ENCODE measurements at places on chromosomes 3 and 15. TPM values are rescaled to one million over a fixed set of nuclear protein-coding genes. Genes with fewer than 3 reads are reported as not detected.
A peak's percentile ranks its signal among the peaks of the same experiment; 100 is the strongest.

The TRIM42 gene
- not detected for polyA plus RNA-seq

The KNL1 gene
- polyA plus RNA-seq: 1.6 TPM

The NME9 gene
- polyA plus RNA-seq: 0.34 TPM

The XYLB gene
- polyA plus RNA-seq: not detected

The CCR2 gene
- polyA plus RNA-seq: 1.2 TPM

The DENND6A gene
- 27.0 TPM for polyA plus RNA-seq

The CCR4 gene
- polyA plus RNA-seq: 0.27 TPM

- DNase-seq: no peak
- H3K27me3 ChIP-seq: no peaks in the 10 kb centered on the region
- no peak overlapping the region for H3K27ac ChIP-seq
- H3K4me1 ChIP-seq: no peaks in the 10 kb centered on the region
Measured at GRCh38 chr15:27702581-27702980, 396.5 kb downstream of the OCA2 start.

DNA sequence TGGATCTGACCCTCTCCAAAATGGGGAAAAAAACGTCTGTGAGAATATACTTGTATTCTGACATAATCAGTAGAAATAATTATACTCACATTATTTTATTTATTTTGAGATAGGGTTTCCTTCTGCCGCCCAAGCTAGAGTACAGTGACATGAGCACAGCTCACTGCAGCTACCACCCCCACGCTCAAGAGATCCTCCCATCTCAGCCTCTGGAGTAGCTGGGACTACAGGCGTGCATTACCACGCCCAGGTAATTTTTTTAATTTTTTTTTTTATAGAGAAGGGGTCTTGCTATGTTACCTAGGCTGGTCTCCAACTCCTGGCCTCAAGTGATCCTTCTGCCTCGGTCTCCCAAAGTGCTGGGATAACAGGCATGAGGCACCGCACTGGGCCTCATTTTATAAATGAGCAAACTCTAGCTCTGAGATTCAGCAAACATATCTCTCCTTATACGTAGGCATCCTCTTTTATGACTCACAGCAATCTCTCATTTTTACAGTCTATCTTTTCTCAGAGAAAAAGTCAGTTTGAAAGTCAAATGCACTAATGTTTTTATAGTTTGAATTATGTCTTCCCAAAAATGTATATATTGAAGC is 989 bp upstream of the VGLL3 start:
- H3K27me3 ChIP-seq: peaks cover 26% of the 10 kb centered on the region
- no peak overlapping the region for H3K27ac ChIP-seq

DNA sequence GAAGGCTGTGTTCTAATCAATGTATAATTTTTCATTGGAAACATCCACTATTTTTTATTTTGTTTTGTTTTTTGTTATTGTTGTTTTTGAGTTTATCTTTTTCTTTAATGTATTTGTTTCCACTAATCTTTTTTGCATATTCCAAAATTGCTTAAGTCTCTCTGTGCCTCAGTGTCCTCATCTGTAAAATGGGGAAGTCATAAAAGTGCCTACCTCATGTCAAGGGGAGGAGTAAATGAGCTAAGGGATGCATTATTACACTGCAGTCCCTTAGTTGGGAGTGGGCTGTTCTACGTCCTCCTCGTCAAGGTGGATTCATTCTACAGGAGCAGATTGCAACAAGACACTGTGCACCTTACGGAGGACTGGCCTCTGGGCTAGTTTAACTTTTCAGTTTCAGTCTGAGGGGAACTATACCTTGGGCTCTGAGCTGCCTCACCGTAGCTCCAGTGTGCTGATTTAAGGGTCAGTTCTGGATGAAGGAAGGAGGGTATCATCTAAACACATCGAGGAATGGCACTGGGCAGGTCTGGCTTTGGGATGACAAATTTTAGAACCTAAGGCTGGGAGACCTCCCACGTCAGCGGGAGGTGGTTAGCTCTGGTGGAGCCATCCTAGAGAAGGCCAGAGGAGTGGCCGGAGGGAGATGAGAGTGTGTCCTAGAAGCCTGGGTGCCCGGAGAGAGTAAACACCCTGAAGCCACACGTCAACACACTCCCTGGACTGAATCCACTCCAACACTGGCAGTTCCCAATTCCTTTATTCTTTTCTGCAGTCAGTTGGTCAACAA is 5.1 kb upstream of the SRP14 start:
- peak overlapping the region; percentile 91 for H3K27ac ChIP-seq
- DNase-seq: no peak
- peaks cover 50% of the 10 kb centered on the region for H3K4me1 ChIP-seq
- H3K27me3 ChIP-seq: no peaks in the 10 kb centered on the region

DNA sequence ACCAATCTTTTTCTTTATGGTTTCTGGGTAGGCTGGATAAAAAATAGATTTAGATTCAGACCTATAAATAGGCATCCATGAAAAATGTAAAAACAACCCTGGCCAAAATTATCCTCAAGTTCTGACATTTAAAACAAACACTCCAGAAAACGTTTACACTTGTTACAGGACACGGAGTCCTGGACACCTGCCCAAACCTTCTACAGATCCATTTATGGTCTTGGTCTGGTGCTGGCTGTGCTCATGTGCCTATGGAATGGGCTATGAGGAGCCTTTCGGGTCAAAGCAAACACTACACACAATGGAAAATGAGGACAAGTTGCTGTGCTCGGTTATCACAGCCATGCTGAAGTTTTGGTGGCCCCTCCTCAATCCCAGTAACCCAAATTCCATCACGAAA is 108.1 kb downstream of the PDZRN3 start:
- no peak for DNase-seq
- H3K4me3 ChIP-seq: no peak overlapping the region

DNA sequence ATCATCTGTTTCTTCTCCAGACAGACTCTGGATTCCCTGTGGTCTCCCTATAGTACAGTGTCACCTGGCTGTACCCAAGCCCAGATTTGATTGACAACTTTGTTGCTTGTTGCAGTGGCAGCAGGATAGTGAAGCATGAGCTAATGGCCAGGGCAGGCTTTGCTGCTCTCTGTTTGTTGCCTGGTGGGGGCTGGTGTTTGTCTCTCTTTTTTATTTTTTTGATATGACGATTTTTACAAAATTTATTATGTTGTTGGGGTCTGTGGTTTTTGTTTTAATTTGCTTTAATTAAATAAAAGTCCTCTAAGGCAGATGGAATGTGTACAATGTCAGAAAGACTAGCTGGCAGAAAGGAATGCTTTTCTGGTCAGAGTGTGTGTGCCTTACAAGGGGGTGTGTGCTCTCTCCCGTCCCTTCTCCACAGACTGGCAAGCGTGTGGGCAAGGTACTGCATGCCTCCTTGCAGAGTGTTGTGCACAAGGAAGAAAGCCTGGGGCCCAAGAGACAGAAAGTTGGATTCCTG is 15.2 kb upstream of the CLEC3B start:
- no peak overlapping the region for H3K4me3 ChIP-seq
- H3K27me3 ChIP-seq: no peaks in the 10 kb centered on the region
- H3K27ac ChIP-seq: no peak overlapping the region
- H3K4me1 ChIP-seq: peaks cover 21% of the 10 kb centered on the region
- H3K36me3 ChIP-seq: peaks cover 21% of the 10 kb centered on the region

DNA sequence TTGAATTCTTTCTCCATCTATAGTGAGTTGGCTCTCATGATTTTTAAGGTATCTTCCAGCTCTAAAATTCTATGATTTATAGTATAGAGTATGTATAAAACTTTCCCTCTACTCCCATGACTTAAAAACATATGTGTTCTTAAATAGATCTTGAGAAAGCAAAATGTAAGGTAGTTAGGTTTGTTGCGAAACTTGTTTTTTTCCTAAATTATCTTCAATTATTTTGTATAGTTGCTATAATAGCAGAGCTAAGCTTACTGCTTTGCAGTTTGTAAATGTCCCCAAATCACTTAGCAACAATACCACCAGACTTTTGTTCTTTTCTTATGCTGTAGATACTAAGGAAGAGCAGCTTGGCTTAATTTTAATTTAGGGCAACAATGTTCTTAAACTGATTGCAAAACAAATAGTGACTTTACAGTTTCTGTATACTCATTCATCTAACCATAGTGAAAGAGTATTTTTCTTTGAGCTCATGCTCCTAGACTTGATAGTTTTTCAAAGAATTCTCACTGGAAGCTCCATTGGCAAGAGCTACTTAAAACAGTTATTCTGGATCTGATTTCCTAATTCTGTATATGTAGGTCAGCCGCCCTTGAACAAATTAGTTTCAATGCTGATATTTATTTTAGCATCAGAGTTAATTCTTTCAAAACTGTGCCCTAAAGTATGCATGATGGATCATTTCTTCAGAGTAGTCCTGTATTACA is 61.2 kb downstream of the LYSMD4 start:
- peaks cover 33% of the 10 kb centered on the region for H3K36me3 ChIP-seq
- no peaks in the 10 kb centered on the region for H3K27me3 ChIP-seq
- DNase-seq: no peak
- H3K4me3 ChIP-seq: no peak overlapping the region
- no peaks in the 10 kb centered on the region for H3K4me1 ChIP-seq
- peak overlapping the region; percentile 44 for H3K27ac ChIP-seq

GRCh38 chr3:143354342-143354741 is 234.8 kb downstream of the CHST2 start:
- no peaks in the 10 kb centered on the region for H3K27me3 ChIP-seq
- no peak overlapping the region for H3K4me3 ChIP-seq
- no peak for DNase-seq
- H3K4me1 ChIP-seq: peaks cover 56% of the 10 kb centered on the region
- peaks cover 4% of the 10 kb centered on the region for H3K36me3 ChIP-seq
- H3K27ac ChIP-seq: peak overlapping the region; percentile 16

DNA sequence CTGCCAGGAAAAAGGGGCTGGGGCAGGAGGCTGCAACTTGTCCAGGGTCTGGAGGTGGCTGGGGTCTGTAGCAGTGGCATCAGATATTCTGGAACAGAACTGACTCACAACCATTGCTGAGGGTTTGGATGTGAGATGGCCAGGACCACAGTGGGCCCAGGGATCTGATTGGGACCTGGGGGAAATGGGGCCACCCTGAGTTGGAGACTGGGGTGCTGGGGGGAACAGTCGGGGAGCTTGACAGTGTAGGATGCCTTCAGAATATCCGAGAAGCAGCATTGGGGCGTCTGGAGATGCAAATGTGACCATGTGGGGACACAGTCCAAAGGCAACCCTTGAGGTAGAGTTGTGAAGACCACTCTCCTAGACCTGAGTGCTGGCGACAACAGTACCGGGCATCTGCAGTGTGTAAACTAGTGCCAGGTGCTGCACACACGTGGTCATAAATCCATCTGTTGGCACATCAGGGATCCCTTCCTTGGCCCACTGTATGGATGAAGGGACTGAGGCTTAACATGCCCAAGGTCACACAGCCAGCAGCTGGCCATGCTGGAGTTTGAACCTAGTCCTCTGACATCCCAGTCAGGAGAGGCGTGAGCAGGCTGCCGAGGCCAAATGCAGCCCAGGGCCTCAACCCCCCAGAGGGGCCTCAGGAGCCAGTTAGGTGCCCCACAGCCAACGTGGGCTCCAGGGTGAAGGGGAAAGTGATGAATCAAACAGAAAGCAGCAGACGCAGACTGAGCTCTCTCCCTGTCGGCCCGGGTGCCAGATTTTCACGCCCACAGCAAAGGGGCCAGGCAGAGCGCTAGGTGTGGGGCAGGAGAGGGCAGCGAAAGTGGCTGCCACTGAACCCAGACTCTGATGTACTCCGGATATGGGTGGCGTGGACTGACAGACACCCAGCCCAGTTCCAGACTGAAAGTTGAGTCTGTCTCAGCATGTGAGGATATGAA is 18.8 kb downstream of the HEMK1 start:
- H3K27me3 ChIP-seq: no peaks in the 10 kb centered on the region
- no peak overlapping the region for H3K4me3 ChIP-seq
- H3K27ac ChIP-seq: peak overlapping the region; percentile 54
- peaks cover 13% of the 10 kb centered on the region for H3K4me1 ChIP-seq
- H3K36me3 ChIP-seq: no peaks in the 10 kb centered on the region
- no peak for DNase-seq

DNA sequence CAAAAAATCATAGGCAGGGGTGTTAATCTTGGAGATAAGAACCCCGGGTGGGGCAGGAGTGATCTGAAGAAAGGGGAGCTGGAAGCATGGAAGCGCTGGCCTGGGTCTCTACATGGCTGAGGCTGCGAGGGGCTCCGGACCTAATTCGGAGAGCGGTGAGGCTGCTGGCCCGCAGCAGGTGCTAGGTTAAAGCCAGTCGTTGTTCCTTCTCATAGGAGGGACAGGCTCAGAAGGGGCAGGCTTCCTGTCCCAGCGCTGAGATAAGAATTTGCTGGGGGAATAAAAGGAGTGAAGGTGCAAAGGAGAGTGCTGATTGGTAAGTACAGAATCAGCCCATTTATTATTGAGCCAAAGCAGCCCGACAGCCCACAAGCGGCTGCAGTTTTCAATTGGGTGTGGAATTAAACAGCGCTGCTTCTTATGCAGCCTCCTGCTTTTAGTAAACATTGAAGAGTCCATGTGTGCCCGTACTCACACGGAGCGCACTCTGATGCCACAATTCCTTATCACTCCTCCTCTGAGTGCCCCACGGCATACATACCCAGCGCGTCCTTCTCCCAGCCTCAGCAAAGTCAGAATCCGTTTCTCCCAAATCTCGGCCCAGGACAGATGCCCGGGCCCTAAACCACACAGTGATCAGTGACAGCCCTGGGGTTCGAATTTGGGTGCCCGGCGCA is 17.1 kb downstream of the CHST13 start:
- peaks cover 13% of the 10 kb centered on the region for H3K27me3 ChIP-seq
- H3K4me1 ChIP-seq: peaks cover 7% of the 10 kb centered on the region
- no peak for DNase-seq
- no peak overlapping the region for H3K27ac ChIP-seq

- no peak overlapping the region for H3K4me3 ChIP-seq
- DNase-seq: no peak
- H3K36me3 ChIP-seq: no peaks in the 10 kb centered on the region
Measured at GRCh38 chr3:142787719-142788118, 63.9 kb downstream of the TRPC1 start.

GRCh38 chr15:98177966-98178592 is 217.6 kb downstream of the ARRDC4 start:
- no peaks in the 10 kb centered on the region for H3K36me3 ChIP-seq
- no peak overlapping the region for H3K27ac ChIP-seq
- peaks cover 7% of the 10 kb centered on the region for H3K27me3 ChIP-seq

DNA sequence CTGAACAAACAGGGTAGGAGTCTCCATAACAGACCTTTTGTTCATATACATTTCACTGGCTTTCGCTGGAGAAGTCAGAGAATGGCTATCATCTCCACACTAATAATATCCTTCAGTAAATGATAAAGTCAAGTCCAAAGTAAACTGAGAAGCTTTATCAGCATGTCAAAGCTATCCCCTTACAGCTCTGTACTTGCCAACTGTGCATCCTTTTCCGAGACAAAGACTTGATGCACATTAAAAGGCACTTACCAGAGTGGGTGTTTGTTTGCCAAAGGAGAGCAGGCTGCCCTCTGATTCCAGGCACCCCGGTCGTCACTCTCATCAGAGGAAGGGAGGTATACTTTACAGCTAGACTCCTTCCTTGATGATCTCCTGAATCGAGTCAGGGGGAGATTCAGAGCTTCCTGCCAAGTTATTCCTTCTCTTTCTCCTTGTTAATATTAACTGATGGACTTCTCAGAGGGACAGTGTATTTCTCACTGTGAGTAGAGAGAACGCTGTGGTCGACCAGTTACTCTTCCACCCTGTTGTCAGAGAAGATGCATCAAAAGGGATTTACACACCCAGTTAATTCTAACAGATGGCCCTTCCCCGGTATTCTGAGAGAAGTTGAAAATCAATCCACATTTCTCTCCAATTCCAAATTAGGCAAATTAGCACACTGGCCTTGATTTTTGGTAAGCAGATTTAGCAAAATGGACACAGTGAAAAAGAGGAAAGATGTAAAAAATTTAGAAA is 504.7 kb upstream of the NR2F2 start:
- H3K4me3 ChIP-seq: no peak overlapping the region
- no peaks in the 10 kb centered on the region for H3K4me1 ChIP-seq
- no peak overlapping the region for H3K27ac ChIP-seq
- H3K36me3 ChIP-seq: no peaks in the 10 kb centered on the region

Measured in naive B cell (primary cell).